ENCODE measurements at places on chromosomes 2 and 18.

GRCh38 chr2:60512062-60512622 lies 41.3 kb downstream of the BCL11A start:
- DNase-seq, result no peak

DNA sequence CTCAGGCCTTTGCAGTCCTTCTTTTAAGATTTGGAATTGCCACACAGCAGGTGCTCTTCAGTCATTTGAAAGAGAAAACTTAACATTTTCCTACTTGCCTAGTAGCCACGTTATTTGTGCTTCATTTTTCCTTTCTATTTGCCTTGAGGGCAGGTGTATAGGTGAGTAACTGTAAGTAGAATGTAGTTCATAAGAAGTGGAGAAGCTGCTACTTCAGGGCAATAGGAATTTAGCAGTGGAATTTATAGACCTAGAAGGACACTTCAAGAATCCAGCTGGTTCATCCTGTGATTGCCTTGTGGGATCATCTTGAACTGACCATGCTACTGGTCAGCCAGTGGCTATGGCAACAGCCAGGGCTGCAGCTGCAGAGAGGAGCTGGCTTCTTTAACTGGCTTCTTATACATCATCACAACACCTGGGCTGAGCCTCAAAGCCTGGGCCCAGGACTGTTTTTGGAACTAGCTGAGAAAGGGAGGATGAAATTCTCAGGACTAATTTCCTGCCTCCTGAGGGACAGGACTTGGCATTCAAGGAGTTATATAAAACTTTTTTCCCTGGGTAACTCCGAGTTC lies 5.1 kb upstream of the LANCL1 start:
- no peak for DNase-seq

- DNase-seq, result no peak
Observed at GRCh38 chr18:62769216-62769615, 53.9 kb downstream of the PHLPP1 start.

DNA sequence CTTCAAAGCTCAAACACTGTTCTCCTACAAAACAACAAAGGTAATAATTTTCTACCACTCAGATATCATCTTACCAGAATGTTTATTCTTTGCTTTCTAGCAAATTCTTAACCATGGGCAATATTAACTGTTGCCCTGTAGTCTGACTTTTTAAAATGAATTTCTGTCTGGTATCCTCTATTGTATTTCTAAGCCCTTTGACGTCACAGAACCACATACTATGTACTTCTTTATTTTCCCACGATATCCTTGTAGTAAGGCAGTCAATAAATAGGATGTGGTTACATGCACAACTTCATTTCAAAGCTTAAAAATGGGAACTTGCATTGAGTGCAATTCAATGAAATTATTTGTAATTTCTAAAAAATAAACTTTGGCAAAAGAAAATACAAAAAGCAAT lies 58.7 kb downstream of the THADA start:
- no peak for DNase-seq

DNA sequence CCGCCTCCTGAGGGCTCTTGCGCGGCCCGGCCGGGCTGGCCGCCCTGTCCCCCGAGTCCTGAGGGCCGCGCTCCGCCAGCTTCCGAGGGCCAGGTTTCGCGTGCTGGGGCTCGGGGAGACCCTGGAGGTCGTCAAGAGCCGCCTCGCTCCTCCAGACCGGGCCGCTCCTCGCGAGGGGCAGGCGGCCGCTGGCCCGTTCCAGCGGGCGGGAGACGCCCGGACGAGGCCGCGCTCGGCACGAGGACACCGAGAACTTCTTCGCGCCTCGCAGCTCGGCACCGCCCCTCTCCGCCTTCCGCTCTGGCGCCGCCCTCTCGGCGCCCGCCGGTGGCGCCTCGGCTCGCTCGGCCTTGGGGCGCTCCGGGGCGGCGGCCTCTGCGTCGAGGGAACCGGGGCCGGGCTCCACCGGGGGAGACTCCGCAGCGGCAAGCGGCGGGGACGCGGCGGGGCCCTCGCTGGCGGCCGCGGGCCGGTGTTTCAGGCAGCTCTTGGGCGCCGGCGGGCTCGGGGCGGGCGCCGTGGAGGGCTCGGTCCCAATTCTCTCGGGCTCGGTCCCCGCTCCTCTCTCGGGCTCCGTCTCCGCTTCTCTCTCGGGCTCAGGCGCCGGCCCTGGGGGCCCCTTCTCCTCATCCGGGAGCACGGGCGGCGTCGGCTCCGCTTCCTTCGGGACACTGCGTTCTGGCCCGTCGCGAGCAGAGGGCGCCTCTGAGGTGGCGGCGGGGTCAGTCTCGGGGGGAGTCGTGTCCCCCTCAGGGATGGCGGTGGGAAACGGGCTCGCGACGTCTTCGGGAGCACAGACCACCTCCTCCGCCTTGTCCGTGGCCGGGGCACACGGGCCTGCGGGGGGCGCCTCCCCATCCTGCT lies 91.6 kb upstream of the MGAT4A start:
- peak; percentile 53 for DNase-seq

Measured in D341Med (cell line).